H9 (cell line): ENCODE measurements at places on chromosomes 11 and 22. TPM values are rescaled to one million over a fixed set of nuclear protein-coding genes. Genes with fewer than 3 reads are reported as not detected.

Gene JAML
- total RNA-seq, result 0.35 and 0.48 TPM in 2 replicates

Gene BCO2
- 0.31 and 0.44 TPM in 2 replicates for total RNA-seq

- no peak for DNase-seq
Measured at GRCh38 chr22:19466848-19467752, 11.9 kb downstream of the UFD1 start.

DNA sequence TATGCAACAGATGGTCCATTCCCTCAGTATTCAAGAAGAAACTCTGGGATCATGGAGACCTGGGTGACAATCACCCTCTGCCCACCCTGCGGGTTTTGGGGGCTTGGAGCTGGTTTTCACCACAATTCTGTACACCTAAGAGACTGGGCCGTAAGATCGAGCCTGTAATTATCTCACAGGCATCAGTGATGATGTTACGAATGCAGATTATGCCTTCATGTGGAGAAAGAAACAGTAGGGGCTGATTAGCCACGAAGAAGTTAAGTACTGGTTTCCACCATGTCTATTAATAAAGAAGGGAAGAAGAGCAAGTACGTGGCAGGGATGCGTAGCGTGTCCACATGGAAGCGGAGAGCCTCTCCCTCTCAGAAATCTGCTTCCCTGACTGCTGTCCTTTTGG, 5.3 kb upstream of the EFCAB6 start:
- no peak for DNase-seq

Gene MMP7
- not detected in 2 replicates for total RNA-seq

Gene MAPK11
- 1.5 and 2.1 TPM in 2 replicates for total RNA-seq
